ENCODE measurements at places on chromosomes 2 and 18.

- no peak for DNase-seq
Observed at GRCh38 chr18:55287149-55287806, 300.7 kb downstream of the TCF4 start.

GRCh38 chr2:146317959-146318358 is 1526.9 kb upstream of the ACVR2A start:
- DNase-seq: peak; percentile 88

GRCh38 chr2:59936048-59936447 is 617.4 kb downstream of the BCL11A start:
- no peak for DNase-seq

GRCh38 chr2:29164091-29164846 is 49.1 kb downstream of the CLIP4 start:
- DNase-seq: no peak

DNA sequence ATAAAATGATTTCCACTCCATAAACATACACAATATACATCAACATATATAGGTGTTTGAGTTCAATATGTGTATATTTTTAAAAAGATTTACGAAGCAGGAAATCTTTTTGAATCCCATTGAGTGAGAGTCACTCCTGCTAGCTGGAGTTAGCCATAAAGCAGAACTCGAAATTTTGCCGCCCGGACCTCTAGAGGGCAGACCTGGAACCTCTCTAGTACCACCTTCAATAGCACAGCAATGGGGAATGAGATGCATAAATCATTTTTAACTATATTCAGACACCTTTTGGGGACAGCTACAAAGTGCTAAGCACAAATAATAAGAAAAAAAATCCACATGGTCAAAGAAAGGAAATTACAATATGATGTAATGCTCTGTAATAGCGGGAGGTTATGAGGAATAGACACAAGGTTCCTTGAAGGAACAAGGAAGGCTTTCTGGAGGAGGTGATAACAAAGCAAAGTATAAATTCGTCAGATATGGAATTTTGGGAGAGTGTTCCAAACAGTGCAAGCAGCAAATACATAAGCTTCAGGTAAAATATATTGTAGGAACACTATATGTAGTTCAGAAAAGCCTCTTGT is 533.4 kb downstream of the ERBB4 start:
- no peak for DNase-seq

GRCh38 chr18:63882333-63883141 is 5.0 kb upstream of the SERPINB2 start:
- DNase-seq: peak; percentile 74

GRCh38 chr2:240170883-240171282 is 30.4 kb upstream of the OTOS start:
- no peak for DNase-seq

DNA sequence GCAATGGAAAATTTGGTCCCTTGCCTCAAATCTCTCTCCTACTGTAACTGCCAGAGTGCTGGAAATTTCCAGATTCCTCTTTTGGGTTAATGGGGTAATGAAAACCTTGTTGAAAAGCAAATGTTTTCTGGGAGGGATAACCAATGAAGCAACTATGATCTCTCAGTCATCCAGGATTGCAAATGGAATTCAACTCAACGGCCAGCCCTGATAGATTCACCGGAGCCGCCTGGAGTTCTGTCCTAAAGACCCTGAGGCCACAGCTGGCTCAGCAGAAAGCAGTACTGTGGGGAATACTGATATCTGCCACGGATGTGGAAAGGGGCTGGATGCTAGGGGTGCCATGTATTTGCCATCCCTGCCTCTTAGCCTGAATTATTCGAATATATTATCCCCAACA is 167.8 kb downstream of the NRP2 start:
- no peak for DNase-seq

DNA sequence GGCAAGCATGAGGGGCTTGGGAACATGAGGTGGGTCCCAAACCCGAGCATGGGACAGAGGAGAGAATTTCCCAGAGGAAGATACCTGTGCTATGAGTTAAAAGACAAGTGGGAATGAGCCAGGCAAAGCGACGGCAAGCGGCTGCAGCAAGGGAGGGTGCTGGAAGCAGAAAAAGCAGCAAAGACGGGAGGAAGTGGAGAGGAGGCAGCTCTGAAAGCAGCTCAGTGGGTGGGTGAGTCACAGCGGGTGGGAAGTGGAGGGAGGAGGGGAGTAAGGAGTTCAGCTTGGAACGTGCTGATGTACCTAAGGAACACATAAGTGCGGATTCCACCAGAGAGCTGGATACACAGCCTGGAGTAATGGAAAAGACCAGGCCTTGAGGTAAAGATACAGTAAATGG is 41.4 kb downstream of the THUMPD2 start:
- peak; percentile 64 for DNase-seq

DNA sequence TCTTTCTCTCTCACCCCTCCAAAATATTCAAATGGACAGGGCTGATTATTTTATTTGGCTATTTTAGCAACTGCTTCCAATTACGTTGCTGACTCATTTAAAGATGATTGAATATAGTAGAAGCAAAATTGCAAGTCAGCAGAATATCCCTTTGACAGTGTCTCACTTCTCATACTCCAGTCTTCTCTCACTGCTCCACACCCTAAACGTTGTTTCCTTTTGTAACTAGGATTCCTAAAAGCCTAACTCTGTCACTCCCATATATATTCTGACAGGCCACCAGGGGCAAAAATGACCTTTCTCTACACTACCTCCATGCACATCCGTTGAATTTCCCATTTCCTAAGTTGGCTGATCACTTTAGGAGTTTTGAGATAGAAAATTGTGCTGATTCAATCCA is 351.1 kb downstream of the RND3 start:
- DNase-seq: no peak

DNA sequence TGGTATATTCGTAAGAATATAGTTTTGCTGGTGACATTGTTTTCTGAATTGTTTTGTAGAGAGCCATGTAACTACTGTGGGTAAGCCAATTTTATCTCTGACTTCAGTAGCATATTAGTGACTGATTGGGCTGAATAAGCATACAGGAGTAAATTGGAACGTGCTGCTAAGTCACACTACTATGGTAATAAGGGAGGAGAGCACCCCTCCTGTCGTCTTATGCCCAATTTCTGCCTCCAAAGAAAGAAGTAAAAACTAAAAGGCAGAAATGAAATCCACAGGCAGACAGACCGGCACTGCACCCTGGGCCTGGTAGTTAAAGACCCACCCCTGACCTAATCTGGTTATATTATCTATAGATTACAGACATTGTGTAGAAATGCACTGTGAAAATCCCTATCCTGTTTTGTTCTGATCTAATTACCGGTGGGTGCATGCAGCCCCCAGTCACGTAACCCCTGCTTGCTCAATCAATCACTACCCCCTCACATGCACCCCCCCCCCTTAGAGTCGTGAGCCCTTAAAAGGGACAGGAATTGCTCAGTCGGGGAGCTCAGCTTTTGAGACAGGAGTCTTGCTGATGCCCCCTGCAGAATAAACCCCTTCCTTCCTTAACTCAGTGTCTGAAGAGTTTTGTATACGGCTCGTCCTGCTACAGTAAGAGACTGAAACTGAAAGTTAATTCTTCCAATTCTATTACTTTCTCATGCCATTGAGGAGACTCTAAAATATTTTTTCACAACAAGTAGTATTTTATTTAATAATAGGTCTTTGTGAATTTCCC is 167.0 kb downstream of the ZNF804A start:
- DNase-seq: no peak

- no peak for DNase-seq
Observed at GRCh38 chr18:8162802-8163201, 446.4 kb upstream of the RAB12 start.

- DNase-seq: no peak
Observed at GRCh38 chr18:63107171-63107845, 212.3 kb downstream of the BCL2 start.

GRCh38 chr2:223930103-223930976 is 14.8 kb downstream of the WDFY1 start:
- no peak for DNase-seq

DNA sequence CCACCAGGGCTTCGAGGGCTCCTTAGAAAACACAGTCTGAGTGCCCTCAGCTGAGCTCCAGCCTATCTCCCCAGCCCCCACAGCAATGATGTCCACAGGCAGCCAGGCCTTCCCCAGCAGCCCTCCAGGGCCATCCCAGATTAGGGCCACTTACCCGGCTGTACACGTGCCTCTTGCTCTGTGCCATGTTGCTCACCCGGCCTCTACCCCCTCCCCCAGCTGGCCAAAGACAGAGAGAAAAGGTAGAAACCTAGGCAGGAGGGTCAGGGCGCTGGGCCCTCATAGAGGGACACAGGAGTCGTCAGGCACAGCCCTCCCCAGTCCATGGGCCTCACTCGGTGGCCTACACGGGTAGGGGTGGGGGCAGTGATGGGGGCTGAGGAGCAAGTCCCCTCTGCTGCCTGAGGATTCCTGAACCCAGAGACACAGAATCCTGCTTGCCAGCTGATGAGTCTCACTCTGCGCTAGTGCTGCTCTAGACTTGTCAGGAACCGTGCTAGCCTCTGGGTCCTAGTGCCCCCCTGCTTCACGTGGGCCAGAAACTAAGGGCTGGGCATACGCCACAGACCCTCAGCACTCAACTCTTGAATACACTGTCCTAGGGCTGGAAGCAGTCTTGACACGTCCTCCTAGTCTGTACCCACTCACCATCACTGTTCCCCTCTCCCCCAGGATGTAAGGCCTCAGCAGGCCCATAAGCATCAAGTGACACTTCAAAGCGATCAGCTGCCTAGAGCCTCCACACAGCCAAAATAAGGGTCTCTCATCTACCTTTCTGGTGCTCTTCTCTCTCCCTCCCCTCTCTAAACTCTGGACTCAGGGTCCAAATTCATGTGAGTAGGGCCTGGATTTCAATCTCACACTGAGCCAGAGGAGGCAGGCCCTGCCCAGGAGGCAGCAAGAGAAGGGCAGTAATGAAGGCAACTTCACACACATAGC is at the start of gene DCTN1:
Gene DCTN1 (minus strand): TSS at position 461 of the 939 bp plus-strand sequence. CDS start 274 bp downstream, at position 187.
- peak; percentile 14 for DNase-seq

DNA sequence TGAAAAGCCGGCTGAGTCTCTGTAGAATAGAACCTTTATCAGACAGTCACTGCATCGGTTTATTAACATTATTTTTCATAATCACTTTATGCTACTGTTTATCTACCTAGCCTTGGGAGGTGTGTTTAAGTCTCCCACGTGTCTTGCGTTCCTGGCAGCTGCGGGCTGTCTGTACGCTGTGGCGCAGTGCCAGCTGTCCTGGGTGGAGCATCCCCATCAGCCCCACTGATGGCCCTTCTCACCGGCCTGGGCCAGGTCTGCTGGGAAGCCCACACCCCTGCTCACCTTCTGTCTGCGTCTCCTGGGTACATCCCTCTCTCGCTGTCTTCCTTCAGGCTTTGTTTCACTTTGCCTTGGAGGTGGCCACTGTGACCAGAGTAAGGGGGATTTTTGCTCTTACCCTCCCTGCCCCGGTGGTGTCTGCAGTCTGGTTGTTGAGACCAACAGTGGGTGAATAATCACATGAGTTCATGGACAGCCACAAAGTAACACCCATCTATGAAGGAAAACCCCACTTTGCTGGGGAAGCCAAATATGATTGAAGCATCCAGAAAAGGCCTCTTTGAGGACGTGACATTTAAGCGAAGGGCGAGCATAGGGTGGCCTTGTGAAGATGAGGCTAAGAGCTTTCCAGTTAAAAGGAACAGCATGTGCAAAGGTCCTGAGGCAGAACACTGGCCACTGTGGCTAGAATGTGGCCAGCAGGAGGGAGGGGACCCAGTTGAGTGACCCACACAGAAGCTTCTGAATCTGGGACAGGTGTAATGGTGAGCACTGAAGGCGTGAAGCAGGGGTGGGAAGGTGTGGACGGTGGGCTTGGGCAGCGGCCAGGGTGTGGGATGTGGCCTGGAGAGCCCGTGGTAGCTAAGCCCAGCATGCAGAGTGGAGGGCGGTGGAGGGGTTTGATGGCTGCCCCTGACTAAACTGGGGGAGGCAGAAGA is 41.7 kb downstream of the RAMP1 start:
- DNase-seq: no peak

DNA sequence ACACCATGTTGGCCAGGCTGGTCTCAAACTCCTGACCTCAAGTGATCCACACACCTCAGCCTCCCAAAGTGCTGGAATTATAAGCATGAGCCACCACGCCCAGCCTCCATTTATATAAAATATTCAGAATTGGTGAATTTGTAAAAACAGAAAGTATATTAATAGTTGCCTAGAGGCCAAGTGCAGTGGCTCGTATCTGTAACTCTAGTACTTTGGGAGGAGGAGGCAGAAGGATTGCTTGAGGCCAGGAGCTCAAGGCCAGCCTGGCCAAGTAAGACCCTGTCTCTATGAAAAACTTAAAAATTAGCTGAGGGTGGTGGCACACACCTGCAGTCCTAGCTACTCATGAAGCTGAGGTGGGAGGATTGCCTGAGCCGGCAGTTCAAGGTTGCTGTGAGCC is 89.6 kb downstream of the SLC25A12 start:
- no peak for DNase-seq
